ENCODE measurements at places on chromosomes 12 and 14.

GRCh38 chr12:71890475-71890874 is 48.2 kb upstream of the TPH2 start:
- DNase-seq: no peak

DNA sequence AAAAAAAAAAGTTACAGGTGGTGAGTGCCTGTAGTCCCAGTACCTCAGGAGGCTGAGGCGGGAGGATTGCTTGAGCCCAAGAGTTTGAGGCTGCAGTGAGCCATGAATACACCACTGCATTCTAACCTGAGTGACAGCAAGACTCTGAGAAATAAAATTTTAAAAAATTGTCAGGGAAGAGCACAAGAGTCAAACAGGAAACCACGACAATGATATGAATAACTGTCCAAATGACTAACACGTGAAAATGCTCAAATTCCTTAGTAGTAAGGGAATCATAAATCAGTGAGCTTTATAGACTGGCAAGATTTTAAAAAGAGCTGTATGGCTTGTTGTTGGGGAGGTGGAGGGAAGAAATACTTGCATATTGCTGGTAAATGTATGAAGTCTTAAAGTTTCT is 12.9 kb upstream of the ASPG start:
- DNase-seq: no peak

GRCh38 chr12:66851134-66851533 is 172.3 kb upstream of the GRIP1 start:
- no peak for DNase-seq

- no peak for DNase-seq
These were observed 32.1 kb upstream of the C14orf180 start for GRCh38 chr14:104547310-104547997.

- DNase-seq: no peak
These were observed 27.3 kb downstream of the SPRING1 start for GRCh38 chr12:116710370-116711150.

DNA sequence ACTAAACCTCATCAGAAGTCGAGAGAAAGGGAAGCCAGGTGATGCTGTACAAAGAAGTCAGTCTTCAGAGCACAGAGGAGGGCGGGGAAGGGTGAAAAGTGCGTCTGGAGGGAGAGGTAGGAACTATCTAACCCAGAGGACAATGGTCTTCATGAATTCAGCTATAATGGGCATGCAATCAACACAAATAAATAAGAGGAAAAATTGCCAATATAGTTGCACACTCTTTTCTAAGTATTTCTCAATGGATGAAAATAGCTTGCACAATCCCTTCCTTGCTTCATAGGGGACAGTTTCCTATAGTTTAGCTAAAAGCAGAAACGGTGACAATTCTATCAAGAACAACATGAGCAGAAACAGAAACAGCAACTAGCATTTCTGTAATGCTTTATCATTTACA is 931.2 kb downstream of the AACS start:
- no peak for DNase-seq

- DNase-seq: no peak
These were observed 24.0 kb downstream of the SYT1 start for GRCh38 chr12:78888568-78888967.

DNA sequence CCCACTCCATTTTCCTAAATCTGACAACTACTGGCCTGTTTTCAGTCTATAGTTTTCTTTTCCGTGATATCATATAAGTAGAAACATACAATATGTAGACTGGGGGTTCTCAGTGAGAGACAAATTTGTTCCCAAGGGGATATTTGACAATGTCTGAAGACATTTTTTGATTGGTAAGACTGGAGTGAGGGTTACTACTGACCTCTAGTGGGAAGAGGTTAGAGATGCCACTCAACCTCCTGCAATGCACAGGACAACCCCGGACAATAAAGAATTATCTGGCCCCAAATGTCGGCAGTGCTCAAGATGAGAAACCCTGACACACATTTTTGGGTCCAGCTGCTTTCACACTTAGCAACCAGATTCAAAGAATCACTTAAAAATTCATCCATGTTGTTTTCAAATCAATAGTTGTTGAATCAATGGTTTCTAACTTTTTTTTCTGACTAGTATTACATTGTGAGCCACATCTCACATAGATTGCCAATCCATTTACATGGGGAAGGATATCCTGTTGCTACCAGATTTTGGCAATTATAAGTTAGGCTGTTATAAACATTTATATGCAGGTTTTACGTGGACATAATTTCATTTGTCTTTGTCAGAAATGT is 307.1 kb downstream of the RPL10L start:
- DNase-seq: peak; percentile 38

GRCh38 chr12:100857971-100858370 is 63.4 kb downstream of the ANO4 start:
- no peak for DNase-seq

- no peak for DNase-seq
These were observed 116.6 kb upstream of the FAR2 start for GRCh38 chr12:29032446-29032845.
